ENCODE measurements at places on chromosomes 3 and 15. TPM values are rescaled to one million over a fixed set of nuclear protein-coding genes. Genes with fewer than 3 reads are reported as not detected.

MKRN3 gene
- total RNA-seq, result 0.93 TPM

PATL2 gene
- total RNA-seq, result 1.2 TPM

ANKUB1 gene
- not detected for total RNA-seq

ARL6 gene
- 18.0 TPM for total RNA-seq

RGMA gene
- 14.6 TPM for total RNA-seq

LZTFL1 gene
- total RNA-seq, result 20.7 TPM

ERC2 gene
- total RNA-seq, result 3.0 TPM

RBPMS2 gene
- total RNA-seq, result 1.4 TPM

PAK6 gene
- 9.8 TPM for total RNA-seq

ABHD2 gene
- 48.5 TPM for total RNA-seq

ZMYND10 gene
- 3.9 TPM for total RNA-seq

CTXN2 gene
- not detected for total RNA-seq

CD200 gene
- total RNA-seq, result 13.4 TPM

TTLL13 gene
- 1.3 TPM for total RNA-seq

TM4SF4 gene
- 0.58 TPM for total RNA-seq

SLC12A1 gene
- 578 TPM for total RNA-seq

KLHL40 gene
- total RNA-seq, result 38.8 TPM

GABRG3 gene
- 0.82 TPM for total RNA-seq

TRIM42 gene
- not detected for total RNA-seq

CFAP92 gene
- total RNA-seq, result 0.70 TPM

UACA gene
- total RNA-seq, result 143 TPM

CAMP gene
- 12.1 TPM for total RNA-seq

PLA1A gene
- 3.9 TPM for total RNA-seq

PLA2G4E gene
- total RNA-seq, result 0.29 TPM

SLC27A2 gene
- total RNA-seq, result 38.2 TPM

A4GNT gene
- total RNA-seq, result not detected

GPR149 gene
- not detected for total RNA-seq

ALPK3 gene
- total RNA-seq, result 20.2 TPM
